Spleen (tissue), 13 donors: ENCODE measurements at places on chromosomes 16 and 17. TPM values are rescaled to one million over a fixed set of nuclear protein-coding genes. Genes with fewer than 3 reads are reported as not detected.

GRCh38 chr17:7020894-7021664, 1.8 kb upstream of the BCL6B start:
- peak; percentile 73 for DNase-seq

- no peak for DNase-seq
Measured at GRCh38 chr17:66747578-66748275, 87.2 kb upstream of the CACNG5 start.

- DNase-seq: peak; percentile 88
Measured at GRCh38 chr17:46002311-46002972, 3.4 kb downstream of the STH start.

DNA sequence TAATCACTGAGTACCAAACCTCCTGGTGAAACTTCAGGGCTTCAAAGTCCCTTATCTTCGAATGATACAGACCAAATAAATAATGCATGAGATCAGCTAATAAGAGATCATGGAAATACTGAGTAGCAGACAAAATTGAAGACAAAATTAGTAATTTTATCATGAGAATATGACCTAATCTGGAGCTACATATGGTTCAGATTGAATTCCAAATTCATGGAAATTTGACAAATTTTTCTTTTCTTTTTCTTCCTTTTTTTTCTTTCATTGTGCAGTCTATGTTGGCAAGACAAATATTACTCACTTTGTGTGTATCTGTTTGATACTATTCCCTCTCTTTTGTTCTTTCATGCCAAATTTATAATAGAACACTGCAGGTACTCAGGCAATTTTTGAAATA, 218.1 kb upstream of the KCNJ16 start:
- DNase-seq: no peak

- no peak for DNase-seq
Measured at GRCh38 chr17:42608305-42609181, 631 bp downstream of the RETREG3 start.

GRCh38 chr16:78353640-78354275, 254.3 kb downstream of the WWOX start:
- DNase-seq: no peak

DNA sequence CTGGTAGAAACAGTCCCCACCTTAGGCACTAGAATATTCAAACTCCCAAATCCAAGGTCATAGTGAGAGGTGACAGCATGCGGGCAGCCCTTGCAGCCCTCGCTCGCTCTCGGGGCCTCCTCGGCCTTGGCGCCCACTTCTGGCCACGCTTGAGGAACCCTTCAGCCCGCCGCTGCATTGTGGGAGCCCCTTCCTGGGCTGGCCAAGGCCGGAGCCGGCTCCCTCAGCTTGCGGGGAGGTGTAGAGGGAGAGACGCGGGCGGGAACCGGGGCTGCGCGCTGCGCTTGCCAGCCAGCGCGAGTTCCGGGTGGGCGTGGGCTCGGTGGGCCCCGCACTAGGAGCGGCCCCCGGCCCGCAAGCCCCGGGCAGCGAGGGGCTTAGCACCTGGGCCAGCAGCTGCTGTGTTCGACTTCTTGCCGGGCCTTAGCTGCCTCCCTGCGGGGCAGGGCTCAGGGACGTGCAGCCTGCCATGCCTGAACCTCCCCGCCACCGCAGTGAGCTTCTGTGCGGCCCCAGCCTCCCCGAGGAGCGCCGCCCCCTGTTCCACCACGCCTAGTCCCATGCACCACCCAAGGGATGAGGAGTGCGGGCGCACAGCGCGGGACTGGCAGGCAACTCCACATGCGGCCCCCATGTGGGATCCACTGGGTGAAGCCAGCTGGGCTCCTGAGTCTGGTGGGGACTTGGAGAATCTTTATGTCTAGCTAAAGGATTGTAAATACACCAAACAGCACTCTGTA, 45.0 kb downstream of the KPNA2 start:
- peak; percentile 70 for DNase-seq

DNA sequence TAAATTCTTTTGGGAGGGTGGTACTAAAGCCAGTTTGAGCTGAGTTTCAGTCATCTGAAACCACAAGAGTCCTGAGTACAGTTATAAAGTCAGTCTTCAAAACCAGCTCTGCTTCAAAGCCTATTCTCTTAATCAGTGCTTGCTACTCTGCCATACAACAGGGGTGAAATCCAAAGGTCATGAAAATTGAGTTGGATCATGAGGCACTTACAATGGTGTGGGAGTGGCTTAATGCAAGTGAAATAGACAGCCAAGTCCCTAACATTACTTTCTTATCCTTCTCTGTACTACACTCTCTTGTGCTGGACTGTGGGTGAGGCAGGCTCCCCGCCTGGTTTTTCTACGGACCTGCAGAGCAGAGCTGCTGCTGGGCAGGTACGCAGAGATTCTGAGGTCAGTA, 12.4 kb downstream of the CBLN1 start:
- no peak for DNase-seq

DNA sequence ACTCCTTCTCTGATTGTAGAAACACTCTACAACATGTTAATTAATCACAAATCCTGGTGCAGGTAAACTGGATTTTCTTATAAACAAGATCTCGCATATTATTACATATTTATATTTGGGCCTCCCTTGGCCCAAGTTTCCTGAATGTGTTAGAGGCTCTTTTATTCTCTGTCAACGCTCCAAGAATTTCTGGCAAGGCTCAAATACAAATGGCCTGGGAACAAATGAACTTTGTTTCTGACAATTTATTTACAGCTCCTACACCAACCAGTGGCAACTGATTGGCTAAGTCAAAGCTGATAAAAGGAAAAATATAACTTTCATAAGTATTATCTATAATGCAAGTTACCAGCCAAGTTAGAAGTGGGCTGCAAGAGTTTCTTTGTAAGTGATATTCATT, 64.9 kb upstream of the CORO6 start:
- no peak for DNase-seq

- DNase-seq: no peak
Measured at GRCh38 chr17:42509841-42510240, 26.2 kb upstream of the NAGLU start.

GRCh38 chr16:26019381-26020242, 327.9 kb downstream of the HS3ST4 start:
- DNase-seq: no peak

DNA sequence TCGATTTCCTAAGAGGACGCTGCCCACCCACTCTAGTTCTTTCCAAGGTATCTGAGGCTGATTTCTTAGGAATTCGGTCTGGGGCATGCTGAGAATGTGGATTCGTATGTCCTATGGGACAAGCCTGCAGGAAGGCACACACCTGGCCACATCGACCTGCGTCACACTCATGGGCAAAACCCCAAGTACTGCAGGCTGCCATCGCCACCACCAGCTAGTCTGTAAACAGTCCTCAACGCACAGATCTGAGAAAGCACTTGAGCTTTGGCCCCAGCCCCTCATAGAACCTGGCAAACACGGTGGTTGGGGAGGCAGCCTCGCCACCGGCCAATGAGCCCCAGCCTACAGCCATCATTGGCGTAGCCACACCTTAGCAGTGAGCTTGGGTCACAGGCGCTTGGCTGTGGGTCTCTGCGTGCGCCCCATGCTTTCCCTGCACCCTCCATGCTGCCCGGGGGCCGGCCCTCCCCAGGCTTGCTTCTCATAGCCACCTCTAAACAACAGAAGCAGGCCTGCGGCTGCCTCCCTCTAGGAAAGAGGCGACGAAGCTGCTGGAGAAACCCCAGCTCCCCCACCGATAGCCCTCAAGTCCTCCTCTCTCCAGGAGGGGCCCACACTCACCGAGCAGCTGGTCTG, 75.1 kb downstream of the ZNF778 start:
- DNase-seq: no peak

DNA sequence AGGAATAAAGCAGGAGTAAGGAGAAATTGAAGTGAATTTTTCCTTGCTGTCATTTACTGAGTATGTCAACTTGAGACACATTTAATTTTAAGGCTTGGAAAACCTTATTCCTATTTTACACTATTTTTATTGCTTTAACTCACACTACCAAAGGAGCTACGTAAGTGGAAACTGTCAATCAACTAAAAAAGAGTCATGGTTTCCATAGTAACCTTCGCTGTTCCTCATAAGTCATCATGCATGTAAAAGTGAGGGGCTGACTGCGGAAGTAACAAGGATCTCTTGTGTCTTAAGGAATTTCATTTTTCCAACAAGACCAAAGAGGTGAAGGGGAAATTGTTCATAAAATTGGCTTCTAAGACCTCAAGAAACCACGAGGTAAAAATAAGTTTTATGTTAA, 516.2 kb upstream of the CA10 start:
- no peak for DNase-seq

GRCh38 chr16:61128545-61129323, 907.5 kb downstream of the CDH8 start:
- DNase-seq: peak; percentile 62

GRCh38 chr16:81189100-81189664, 49.3 kb upstream of the BCO1 start:
- no peak for DNase-seq

GRCh38 chr16:75053791-75054555, 55.1 kb downstream of the ZNRF1 start:
- DNase-seq: no peak

DNA sequence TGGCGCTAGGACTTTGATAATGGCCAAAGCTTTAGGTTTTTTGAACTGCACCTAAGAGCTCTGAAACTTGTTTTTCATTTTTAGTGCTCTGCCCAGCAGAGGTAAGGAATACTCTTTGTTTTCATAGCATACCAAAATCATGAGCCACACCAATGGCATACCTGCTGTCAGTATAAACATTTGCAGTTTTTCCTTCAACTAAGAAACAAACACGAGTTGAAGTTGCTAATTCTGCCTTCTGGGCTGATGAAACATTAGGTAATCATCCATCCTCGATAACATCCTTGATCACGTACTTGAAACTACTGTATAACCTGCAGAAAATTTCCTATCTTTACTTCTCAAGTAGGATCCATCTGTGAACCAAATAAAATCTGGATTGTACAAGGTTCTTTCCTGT, 20.6 kb upstream of the B4GALNT2 start:
- no peak for DNase-seq

Gene ENPP7
- 0.64 TPM for polyA plus RNA-seq

Gene TBC1D28
- polyA plus RNA-seq: not detected

Gene PRR11
- 2.1 TPM for polyA plus RNA-seq

Gene GTF3C1
- polyA plus RNA-seq: 28.8 TPM

Gene NTN1
- 0.38 TPM for polyA plus RNA-seq

Gene NAGS
- polyA plus RNA-seq: 0.82 TPM
